Right atrium auricular region (tissue), 2 donors: ENCODE measurements at places on chromosomes 2 and 18. TPM values are rescaled to one million over a fixed set of nuclear protein-coding genes. Genes with fewer than 3 reads are reported as not detected.

- no peaks in the 10 kb centered on the region for H3K27me3 ChIP-seq
- no peaks in the 10 kb centered on the region for H3K4me1 ChIP-seq
- no peak overlapping the region for H3K27ac ChIP-seq
These were observed 122.9 kb downstream of the PRKRA start for GRCh38 chr2:178328037-178328436.

GRCh38 chr2:213740453-213740852 lies 456.2 kb downstream of the SPAG16 start:
- H3K4me1 ChIP-seq: no peaks in the 10 kb centered on the region
- no peak overlapping the region for H3K27ac ChIP-seq
- H3K4me3 ChIP-seq: no peak overlapping the region
- DNase-seq: no peak
- H3K27me3 ChIP-seq: no peaks in the 10 kb centered on the region

DNA sequence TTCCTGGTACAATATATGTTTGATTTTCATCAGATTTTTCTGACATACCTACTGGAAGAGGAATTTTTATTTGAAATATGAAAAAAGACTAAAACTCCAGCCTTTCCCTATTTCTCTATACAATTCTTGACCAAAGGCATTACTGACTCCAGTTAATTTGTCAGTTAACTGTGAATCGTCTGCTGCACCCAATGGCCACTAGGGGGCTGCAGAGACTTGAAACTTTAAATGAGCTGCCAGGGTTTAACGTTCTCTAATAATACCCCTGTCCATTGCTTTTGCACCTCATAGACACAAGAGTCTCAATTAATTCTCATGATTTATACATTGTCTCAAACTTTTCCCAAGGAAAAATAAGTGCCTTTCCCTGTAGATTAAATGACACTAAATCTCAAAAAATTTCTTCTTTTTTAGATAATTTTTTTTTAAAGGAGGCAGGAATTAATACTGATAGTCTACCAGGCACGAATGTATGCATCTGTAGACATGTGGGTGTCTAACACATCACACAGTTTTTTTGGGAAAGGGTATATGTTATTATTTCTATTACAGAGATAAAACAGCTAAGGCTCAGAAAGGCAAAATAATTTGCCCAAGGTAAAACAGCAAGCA lies 1.8 kb upstream of the ALK start:
- H3K27me3 ChIP-seq: peaks cover 3% of the 10 kb centered on the region
- H3K36me3 ChIP-seq: no peaks in the 10 kb centered on the region
- no peaks in the 10 kb centered on the region for H3K4me1 ChIP-seq

GRCh38 chr2:27884601-27885000 lies 5.6 kb downstream of the RBKS start:
- no peak overlapping the region for H3K27ac ChIP-seq
- DNase-seq: no peak
- peaks cover 12% of the 10 kb centered on the region for H3K4me1 ChIP-seq
- no peaks in the 10 kb centered on the region for H3K36me3 ChIP-seq
- H3K4me3 ChIP-seq: no peak overlapping the region

GRCh38 chr2:211473116-211473515 lies 916.7 kb downstream of the CPS1 start:
- H3K36me3 ChIP-seq: no peaks in the 10 kb centered on the region
- no peak for DNase-seq
- H3K27me3 ChIP-seq: no peaks in the 10 kb centered on the region

DNA sequence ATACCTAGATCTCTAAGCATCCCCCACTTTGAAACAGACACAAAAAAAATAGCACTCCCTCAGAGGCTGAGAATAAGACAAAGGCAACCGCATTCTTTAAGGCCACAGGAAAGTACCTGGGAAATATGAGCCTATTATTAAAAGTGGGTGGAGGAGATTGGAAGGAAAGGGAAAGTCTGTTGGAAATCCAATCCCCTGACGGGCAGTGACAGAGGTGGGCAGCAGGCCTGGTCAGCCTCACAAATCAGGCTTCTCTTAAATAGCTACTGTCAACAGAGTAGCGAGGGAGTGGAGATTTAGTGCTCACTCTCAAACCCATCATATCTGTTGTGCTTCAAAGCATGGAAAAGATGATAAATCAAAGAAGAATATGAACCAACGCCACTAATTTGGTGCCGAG lies 324.4 kb downstream of the ALK start:
- H3K4me3 ChIP-seq: no peak overlapping the region
- DNase-seq: no peak
- no peaks in the 10 kb centered on the region for H3K36me3 ChIP-seq
- no peaks in the 10 kb centered on the region for H3K4me1 ChIP-seq
- H3K27me3 ChIP-seq: no peaks in the 10 kb centered on the region

GRCh38 chr2:150120326-150120955 lies 367.0 kb downstream of the RND3 start:
- H3K4me1 ChIP-seq: no peaks in the 10 kb centered on the region
- DNase-seq: no peak
- no peak overlapping the region for H3K27ac ChIP-seq
- no peaks in the 10 kb centered on the region for H3K27me3 ChIP-seq

DNA sequence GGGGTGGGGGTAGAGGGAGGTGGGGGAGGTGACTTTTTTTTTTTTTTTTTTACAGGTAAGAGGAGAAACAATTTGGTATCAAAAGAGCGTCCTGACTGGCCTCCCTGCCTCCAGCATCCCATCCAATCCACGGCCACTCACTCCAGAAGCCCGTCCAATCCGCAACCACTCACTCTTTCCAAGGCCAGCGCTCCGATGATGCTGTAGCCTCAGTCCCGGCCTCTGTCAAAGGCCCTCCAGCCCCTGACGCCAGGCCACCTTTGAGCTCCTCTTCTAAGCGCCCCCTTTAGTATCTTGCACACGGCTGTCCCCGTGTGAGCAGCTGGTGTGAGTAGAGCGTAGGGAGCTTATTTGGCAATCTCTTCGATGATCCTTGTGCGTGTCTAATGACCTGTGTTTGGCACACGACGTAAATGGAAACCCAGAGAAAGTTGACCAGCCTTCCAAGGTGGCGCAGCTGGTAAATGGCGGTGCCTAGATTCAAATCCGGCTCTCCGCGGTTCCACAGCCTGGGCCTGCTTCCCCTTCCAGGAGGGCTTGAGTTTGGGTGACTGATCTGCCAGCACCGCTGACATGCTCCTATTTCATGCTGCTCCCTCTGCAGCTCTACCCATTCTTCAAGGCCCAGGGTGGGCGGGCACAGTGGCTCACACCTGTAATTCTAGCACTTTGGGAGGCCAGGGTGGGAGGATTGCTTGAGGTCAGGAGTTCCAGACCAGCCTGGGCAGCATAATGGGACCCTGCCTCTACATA lies 23.8 kb upstream of the PXDN start:
- no peak overlapping the region for H3K4me3 ChIP-seq
- H3K36me3 ChIP-seq: no peaks in the 10 kb centered on the region
- no peaks in the 10 kb centered on the region for H3K4me1 ChIP-seq
- H3K27ac ChIP-seq: no peak overlapping the region

GRCh38 chr2:147449323-147449991 lies 395.4 kb upstream of the ACVR2A start:
- no peak for DNase-seq
- H3K4me1 ChIP-seq: no peaks in the 10 kb centered on the region
- no peak overlapping the region for H3K4me3 ChIP-seq
- H3K36me3 ChIP-seq: no peaks in the 10 kb centered on the region
- H3K27me3 ChIP-seq: no peaks in the 10 kb centered on the region
- H3K27ac ChIP-seq: no peak overlapping the region

- peaks cover 25% of the 10 kb centered on the region for H3K4me1 ChIP-seq
- H3K27me3 ChIP-seq: no peaks in the 10 kb centered on the region
- no peak overlapping the region for H3K4me3 ChIP-seq
- H3K36me3 ChIP-seq: no peaks in the 10 kb centered on the region
- H3K27ac ChIP-seq: no peak overlapping the region
These were observed 13.9 kb downstream of the PCARE start for GRCh38 chr2:29060441-29060840.

GRCh38 chr18:45280481-45281276 lies 334.6 kb upstream of the SLC14A2 start:
- no peaks in the 10 kb centered on the region for H3K36me3 ChIP-seq
- no peaks in the 10 kb centered on the region for H3K27me3 ChIP-seq
- H3K27ac ChIP-seq: no peak overlapping the region

CRYBA2 gene
- not detected for total RNA-seq

ZSWIM2 gene
- not detected for total RNA-seq

ANKRD30BL gene
- not detected for total RNA-seq

TRIM43 gene
- total RNA-seq: not detected

ALK gene
- total RNA-seq: 0.26 TPM
